ENCODE measurements at places on chromosomes 2 and 18. TPM values are rescaled to one million over a fixed set of nuclear protein-coding genes. Genes with fewer than 3 reads are reported as not detected.

- DNase-seq, result no peak
These were observed 166.4 kb downstream of the ANKRD44 start for GRCh38 chr2:197144183-197144582.

UGT1A4 gene
- total RNA-seq, result not detected

GRCh38 chr2:229731916-229732315 is 17.6 kb upstream of the DNER start:
- no peak for DNase-seq

DNA sequence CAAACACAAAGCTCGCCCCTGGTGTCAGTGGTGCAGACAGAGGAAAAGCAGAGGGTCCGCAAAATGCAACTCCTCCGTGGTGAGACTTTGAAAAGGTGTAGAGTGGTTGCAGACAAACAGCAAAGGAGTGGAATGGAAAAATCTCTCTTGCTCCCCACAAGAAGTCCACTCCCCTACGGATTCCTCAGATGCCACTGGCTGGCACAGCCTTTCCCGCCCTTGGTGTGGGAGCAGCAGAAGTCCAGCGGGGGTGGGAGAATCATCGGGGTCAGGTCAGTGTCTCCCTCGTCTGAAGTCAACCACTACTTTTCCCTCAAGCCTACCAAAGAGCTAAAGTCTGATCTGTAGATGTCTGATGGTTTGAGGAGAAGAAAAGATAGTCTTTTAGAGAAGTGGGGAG is 22.3 kb upstream of the B3GNT7 start:
- peak; percentile 45 for DNase-seq

DNA sequence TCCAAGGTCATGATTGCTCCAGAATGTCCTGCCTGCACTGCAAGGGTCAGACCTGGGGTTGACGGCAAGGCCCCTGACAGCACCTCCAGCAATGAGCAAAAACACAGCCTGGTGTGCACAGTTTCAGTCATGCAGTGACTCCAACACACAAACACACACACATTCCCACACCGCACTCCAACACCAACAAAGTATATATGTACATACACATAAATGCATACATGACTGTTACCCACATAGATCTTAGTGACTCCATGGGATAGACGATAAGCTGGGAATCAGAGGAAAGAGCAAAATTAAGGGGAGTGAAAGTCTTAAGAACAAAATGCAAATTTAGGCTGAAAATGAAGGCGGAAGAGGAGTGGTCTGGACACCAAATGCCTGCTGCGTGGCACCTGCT is 112.7 kb upstream of the TEKT4 start:
- DNase-seq, result no peak

- DNase-seq, result no peak
These were observed 216.6 kb downstream of the SPAG16 start for GRCh38 chr2:213500881-213501280.

C2orf78 gene
- not detected for total RNA-seq

DNA sequence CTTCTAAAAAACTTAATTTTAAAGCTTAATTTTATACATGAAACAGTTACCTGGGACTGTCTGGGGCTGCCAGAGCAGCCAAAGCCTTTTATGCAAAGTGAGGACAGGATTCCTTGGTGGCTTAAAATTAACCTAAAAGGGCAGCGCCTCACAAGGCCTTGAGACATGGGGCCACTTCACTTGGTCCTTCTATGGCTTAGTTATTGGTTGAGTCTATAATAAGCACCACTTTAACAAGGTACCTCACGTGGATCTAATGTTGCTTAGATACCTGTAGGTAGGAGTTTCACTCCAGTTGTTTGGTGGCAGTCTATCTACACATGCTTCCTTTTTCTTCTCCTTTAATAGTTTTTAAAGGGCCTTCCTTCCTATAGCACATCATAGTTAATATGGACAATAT is 51.6 kb downstream of the EIF2AK3 start:
- no peak for DNase-seq

- no peak for DNase-seq
These were observed 99.5 kb upstream of the APCDD1 start for GRCh38 chr18:10354890-10355289.

DNA sequence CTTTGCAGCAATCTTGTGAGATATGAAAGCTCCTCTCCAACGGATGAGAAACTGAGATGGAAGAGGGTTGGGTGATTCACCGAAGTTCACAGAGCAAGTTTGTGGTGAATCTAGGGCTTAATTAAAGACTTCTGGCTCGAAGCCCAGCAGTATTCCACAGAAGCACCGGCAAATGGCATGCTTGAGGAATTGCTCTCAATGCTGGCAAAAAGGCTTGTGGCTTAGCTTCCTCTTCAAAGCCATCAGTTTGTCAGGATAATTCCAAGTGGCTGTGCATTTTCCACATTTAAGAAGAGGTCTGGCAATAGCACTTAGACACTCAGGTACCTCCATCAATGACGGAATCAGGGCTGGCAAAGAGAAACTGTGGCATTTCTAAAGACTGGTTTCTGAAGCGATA is 98.7 kb upstream of the SLC66A3 start:
- DNase-seq, result peak; percentile 99

NPHP1 gene
- 17.4 TPM for total RNA-seq

CCDC142 gene
- total RNA-seq, result 12.5 TPM

DNA sequence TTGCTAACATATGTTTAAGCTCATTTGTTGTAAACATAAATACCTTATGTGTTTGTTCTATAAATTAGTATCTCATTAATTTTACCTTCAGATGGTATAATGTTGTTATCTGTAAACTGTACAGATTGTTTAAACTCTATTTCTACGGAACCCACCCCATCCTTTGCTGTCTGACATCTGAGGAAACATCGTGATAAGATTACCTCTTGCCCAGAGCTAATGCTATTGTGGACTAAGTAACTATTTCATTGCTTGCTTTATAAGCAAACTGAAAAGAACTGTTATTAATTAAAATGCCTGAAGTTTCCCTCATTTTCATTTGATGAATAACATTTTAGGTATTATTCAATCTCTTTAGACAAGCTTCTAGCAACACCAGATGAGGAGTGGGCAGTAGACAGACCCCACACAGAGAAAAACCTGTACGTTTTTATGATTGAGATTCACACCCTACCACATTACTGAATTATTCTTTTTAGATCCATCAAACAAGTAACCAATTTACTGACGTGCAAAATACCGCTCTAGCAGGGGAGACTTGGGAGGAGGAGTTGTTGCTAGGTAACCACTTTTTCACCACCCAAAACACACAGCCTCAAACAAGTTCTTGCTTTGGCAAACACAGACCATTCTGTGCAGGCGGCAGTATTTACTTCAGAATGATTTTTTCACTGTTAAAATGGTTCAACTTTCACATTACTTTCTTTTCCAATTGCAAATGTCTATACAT is 1.9 kb upstream of the SYT4 start:
- DNase-seq, result no peak

ZNF142 gene
- total RNA-seq, result 14.1 TPM

GRCh38 chr2:220041447-220041846 is 414.0 kb downstream of the SLC4A3 start:
- no peak for DNase-seq

COA5 gene
- 47.4 TPM for total RNA-seq

ALKAL2 gene
- total RNA-seq, result not detected

DNA sequence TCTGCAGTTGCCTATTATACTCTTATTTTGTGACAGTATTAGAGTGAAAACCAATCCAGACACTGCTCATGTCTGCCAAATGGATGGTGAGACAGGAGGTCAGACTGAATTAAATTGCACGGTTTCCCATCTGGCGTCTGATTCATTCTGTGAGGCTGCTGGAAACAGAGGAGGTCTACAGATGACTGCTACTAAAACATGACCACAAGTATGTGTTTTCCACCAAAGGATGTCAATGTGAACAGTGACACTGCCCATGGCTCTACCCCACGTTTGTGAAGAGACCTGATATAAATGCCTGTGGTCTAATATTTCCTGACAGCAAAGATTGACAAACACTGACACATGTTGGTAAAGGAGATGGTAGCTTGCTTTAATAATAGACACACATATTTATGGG is 104.3 kb upstream of the ST6GAL2 start:
- no peak for DNase-seq

- DNase-seq, result no peak
These were observed 133.8 kb downstream of the ZNF516 start for GRCh38 chr18:76361219-76361618.

DNA sequence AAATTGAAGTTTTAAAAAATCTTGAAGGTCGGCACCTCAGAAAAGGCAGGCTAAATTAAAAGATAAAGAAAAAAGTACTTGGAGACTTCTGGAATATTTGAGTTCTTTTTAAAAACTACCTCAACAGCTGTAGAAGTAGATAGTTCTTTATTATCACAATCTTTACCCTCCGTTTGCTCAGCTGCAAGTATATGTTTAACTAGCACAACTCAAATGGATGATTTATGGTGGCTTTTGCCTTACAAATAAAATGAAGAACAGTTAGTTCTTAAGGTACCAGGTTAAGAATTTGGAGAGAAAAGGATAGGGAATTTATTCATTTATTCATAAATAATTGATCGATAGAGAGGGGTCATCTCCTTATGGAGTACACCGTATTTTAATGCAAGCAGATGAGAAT is 237.6 kb upstream of the FOSL2 start:
- DNase-seq, result no peak

- peak; percentile 59 for DNase-seq
These were observed 24.0 kb upstream of the ATP5MC3 start for GRCh38 chr2:175205523-175205922.

- no peak for DNase-seq
These were observed 68.8 kb downstream of the VPS54 start for GRCh38 chr2:63950414-63950813.

- no peak for DNase-seq
These were observed 1335.3 kb upstream of the CDH2 start for GRCh38 chr18:29512203-29512602.

DNA sequence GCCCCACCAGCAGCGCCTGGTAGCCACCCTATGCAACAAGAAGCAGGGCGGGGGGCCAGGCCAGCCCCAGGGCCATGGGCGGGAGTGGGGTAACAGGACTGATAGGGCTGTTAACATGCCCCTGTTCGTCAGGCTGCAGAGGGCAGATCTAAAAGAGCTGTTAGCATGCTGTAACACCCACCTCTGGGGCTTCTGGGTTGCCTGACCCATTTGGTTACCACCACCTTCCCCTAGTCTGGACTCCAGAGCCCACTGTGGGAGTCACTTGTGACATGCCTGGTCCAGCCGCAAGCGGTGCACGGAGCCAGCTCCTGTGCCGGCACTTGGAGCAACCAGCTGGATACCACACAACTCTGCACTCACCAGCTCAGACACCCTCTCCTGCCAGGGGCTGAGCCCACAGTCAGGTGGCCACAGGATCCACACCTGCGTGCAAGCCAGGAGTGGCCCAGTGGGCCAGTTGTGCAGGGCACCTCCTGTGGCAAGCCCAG is 2.1 kb downstream of the METTL8 start:
- DNase-seq, result no peak

GRCh38 chr2:69936906-69937305 is 22.0 kb downstream of the MXD1 start:
- DNase-seq, result peak; percentile 49

GRCh38 chr2:70181363-70181956 is 9.4 kb downstream of the C2orf42 start:
- DNase-seq, result no peak

GRCh38 chr2:240300261-240300821 is 135.1 kb upstream of the GPC1 start:
- no peak for DNase-seq

- no peak for DNase-seq
These were observed 57.1 kb downstream of the ZFP36L2 start for GRCh38 chr2:43169099-43169945.

DNA sequence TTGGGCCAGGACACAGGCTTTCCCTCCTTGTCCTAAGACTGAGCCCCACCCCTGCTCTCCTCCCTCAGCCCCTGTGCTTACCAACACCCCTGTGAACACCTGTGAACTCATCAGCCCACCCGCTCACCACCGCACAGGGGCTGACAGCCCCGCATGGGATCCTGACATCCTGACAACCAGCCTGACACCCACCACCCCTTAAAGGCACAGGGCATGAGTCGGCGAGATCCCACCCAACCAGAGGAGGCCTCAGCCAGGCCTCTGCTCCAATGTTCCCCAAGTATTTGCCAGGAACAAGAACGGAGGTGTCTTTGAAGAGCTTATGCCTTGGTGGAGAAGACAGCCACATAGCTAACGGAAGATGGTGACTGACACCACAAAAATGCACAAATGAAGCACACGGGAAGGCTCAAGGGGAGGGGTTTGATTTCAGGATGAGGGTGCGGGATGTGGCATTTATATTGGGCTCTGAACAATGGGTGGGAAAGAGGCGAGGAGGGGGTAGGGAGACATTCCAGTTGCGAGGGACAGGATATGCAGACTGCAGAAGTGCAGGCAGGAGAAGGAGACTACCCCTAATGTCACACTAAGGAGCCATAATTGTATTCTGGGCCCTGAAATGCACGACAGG is 11.0 kb downstream of the RAB11FIP5 start:
- DNase-seq, result peak; percentile 67

DNA sequence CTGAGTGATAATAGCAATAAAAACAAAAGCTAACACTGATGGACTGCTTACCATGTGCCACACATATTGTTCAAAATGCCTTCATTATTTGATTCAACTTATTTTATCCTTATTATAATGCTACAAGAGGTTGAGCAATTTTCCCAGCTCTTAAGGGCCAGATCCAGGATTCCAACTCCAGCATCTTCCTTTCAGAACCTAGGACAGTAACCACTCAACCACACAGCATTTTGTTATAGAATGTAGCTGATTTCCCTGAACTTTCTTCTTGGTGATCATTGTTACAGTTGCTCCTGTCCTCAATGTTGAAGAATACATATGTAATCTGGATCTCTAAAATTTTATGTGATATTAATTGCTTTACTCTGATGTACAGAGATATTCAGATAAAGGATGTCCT is 341.7 kb downstream of the PIK3C3 start:
- DNase-seq, result no peak

DNA sequence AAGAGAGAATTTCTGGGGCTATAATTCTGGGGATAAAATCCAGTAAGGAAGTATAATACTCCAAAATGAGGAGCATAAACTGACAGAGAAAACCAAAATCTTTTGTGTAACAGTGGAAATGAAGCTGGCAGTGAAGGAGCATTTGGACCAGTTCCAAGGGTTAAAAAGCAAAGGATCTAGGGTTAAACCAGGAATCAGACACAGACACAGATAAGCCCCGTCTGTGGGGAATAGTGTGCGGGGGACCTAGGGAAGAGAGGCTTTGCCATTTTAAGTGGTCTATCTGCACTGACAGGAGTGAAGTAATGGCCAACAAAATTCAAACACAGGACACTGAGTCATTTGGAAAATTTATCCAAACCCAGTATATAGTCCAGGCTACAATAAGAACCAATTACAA is 23.4 kb downstream of the SAP130 start:
- DNase-seq, result no peak

DSG1 gene
- total RNA-seq, result not detected

KCNG2 gene
- not detected for total RNA-seq

PDE1A gene
- total RNA-seq, result 1.4 TPM

GRCh38 chr2:36801088-36801487 is 104.6 kb downstream of the VIT start:
- DNase-seq, result no peak
